ENCODE measurements at places on chromosomes 7 and 10.

DNA sequence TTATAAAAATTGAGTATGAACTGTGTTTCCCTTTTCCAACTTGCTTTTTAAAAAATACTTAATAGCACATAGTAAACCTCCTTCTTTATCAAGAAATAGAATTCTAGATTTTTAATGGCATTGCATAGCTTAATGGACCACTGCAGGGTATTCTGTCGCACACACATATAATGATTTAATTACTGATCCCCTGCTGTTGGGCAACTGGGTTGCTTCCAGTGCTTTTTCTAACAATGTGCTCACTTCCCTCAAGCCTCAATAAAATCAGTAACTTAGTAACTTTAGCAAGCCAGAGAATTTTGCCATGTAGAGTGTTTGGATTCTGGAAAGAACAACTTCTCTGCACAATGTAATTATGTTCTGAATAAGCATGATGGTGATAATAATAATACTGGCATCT is 49.1 kb upstream of the PDLIM1 start:
- no peak for DNase-seq

DNA sequence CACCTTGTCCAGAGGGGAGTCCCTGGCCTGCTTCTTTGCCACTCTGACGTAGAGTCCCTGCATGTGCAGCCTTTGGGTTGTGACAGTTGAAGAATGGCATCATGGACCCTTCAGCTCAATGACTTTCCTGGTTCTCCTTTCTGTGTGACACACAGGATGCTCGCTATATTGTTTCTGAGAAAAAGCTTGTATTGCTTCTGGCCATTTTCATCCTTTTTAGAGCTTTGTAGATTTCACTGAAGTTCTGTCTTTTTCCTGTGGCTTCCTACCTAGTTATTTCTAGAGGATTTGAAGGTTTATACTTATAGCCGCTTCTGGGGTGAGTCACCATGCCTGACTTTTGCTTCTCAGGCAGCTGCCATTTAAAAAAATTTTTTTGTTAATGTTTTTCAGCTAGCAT is 27.0 kb downstream of the SND1 start:
- no peak for DNase-seq

DNA sequence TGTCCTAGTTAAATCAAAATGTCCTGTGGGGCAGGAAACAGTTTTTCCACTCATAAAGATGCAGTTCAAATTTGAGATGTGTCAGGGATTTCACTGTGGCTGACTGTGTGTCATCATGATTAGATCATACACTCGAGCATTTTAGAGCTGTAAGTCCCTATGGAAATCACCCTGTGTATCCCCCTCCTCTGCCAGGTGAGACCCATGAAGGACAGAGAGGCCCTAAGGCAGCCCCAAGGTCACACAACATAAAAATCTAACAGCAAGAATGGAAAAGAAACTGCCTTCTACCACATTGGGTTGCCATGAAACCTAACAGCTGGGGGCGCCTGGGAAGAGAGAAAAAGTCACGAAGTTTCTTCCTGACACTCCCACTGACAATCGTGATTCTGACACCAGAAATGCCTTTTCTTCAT is 135.8 kb downstream of the KCNMA1 start:
- no peak for DNase-seq

GRCh38 chr7:74032191-74032490 is 4.2 kb downstream of the ELN start:
- DNase-seq = no peak

DNA sequence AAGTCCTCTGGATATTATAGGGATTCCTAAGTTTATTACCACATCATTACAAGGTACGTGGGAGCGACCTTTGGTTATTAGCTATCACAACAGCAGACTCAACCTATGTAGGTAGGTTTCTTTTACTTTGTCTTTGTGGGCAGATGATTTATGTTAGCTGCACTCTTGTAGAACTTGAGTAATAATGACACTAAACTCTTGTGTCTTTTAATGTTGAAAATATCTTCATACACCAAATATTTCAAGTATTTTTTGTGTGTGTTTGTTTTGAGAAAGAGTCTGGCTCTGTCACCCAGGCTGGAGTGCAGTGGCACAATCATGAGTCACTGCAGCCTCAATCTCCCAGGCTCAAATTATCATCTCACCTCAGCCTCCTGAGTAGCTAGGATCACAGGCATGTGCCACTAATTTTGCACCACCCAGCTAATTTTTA is 19.2 kb upstream of the SUPV3L1 start:
- DNase-seq = no peak

- DNase-seq = no peak
Observed at GRCh38 chr7:113366122-113366521, 247.8 kb upstream of the SMIM30 start.

DNA sequence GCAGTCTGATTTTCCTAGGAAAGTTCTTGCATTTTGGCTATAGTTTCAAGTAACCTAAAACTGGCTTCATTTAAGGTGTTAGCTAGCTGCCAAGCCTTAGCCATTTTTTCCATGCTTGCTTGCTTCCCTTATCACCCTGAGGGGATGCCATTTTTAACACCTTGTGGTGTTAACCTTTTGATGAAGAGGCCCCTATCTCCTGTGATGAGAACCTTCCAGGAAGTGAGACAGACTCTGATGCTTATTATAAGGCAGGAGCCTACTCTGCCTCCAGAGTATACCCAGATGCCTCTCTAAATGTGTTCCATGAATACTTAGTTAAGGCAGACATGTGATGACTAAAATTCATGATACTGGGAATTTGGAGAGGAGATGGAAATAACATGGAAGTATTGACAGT is 4.9 kb upstream of the VWA2 start:
- no peak for DNase-seq

GRCh38 chr10:90641731-90642130 is 216.1 kb downstream of the HTR7 start:
- DNase-seq = no peak

DNA sequence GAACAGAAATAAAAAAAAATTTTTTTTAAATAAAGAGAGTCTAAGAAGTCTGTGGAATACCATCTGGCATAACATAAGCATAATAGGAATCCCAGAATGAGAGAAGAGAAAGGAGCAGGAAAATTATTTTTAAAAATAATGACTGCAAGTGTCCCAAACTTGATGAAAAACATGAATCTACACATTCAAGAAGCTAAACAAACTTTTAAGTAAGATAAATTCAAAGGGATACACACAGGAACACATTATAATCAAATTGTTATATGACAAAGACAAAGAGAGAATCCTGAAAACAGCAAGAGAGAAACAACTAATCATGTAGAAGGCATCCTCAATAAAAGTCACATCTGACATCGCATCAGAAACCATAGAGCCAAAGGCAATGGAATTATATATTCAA is 30.9 kb downstream of the SMURF1 start:
- DNase-seq = no peak

- DNase-seq = no peak
Observed at GRCh38 chr10:26544932-26545331, 106.8 kb downstream of the APBB1IP start.

- no peak for DNase-seq
Observed at GRCh38 chr10:44370731-44371248, 14.1 kb downstream of the CXCL12 start.

- DNase-seq = no peak
Observed at GRCh38 chr7:109003742-109004141, 434.1 kb downstream of the DNAJB9 start.

DNA sequence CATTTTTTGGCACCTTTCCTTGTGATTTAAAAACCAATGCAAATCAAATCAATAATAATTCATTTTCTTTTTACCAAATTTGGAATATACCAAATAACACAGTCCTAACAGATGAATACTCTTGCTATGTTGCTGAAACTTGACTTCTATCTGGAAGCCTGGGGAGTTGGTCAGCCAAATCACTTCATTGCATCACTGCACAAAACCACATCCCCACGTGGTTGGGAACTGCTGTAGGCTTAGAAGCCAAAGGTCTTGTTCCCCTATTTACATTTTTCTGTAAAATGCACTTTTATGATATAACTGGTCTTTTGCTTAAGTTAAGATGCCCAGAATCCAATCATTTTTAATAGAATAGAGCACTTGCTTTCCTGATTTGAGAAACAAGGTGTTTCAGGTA is 15.2 kb downstream of the GPR85 start:
- DNase-seq = no peak

GRCh38 chr10:1022413-1022812 is 3.2 kb downstream of the IDI2 start:
- no peak for DNase-seq

- DNase-seq = no peak
Observed at GRCh38 chr10:113518816-113519591, 33.8 kb upstream of the HABP2 start.

DNA sequence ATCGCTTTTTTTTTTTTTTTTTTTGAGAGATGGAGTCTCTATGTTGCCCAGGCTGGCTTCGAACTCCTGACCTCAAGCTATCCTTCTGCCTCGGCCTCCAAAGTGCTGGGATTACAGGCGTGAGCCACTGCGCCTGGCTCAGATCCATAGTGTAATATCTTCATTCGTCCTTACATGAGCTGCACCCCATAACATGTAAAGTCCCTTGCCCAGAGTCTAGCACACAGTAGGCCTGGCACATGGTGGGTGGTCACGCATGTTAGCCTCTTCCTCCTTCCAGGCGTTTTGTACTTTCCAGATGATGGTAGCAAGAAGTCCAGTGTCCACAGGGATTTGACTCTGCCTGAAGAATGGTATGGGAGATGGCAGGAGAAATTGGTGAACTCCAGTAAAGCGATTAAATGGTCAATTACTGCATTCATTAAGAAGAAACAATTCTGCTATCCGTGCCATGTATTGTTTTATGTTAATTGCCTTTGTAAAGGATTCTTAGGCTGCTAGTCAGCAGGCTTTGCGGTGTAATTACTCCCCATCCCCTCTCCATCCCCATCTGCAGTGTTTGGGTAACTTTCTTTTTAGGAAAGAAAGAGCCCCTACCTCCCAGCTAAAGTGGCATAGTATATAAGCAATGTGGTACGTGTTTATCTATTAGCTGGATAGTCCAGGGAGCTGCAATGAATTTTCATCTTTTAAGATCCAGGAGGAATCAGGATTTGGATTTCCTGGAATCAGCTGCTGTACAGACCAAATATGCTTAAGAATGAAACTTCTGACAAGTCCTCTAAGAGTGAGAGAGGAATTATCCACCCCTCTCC is 1.2 kb downstream of the TPST1 start:
- no peak for DNase-seq

DNA sequence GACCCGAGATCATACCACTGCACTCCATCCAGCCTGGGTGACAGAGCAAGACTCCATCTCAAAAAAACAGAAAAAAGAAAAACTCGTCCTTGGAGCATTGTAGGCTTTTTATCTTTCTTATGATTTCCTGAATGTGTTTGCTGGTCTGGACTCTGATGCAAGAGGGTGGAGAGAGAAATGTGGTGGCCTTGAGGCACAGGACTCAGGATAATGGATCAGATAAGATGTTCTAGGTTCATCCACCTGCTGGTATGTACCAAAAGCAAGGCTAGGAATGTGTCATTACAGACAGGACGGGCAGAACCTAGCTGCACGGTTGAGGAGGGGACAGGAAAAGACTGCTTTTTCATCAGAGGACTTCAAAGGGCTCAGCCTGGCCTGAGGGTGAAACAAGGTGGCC is 33.5 kb downstream of the GCC1 start:
- no peak for DNase-seq

GRCh38 chr7:45921381-45921698 is 268 bp upstream of the IGFBP3 start:
- DNase-seq = no peak

GRCh38 chr7:43649755-43650274 is 66.9 kb downstream of the STK17A start:
- no peak for DNase-seq

DNA sequence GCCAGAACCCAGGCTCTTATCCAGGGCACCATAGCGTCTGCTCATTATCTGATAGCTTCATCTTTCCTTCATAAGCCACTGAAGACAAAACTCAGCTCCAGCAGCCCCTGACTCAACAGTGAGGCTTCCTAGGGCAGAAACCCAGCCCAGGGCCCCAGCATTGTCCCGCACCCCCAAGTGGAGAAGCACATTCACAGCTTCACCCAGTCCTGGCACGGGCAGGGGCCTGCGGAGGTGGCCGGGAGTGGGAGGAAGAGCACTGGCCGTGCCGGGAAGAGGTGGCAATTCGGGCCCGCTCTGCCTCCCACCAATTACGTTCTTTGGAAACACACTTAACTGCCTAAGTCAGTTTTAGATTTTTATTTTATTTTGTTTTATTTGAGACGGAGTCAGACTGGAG is 10.3 kb upstream of the CALML5 start:
- DNase-seq = no peak

DNA sequence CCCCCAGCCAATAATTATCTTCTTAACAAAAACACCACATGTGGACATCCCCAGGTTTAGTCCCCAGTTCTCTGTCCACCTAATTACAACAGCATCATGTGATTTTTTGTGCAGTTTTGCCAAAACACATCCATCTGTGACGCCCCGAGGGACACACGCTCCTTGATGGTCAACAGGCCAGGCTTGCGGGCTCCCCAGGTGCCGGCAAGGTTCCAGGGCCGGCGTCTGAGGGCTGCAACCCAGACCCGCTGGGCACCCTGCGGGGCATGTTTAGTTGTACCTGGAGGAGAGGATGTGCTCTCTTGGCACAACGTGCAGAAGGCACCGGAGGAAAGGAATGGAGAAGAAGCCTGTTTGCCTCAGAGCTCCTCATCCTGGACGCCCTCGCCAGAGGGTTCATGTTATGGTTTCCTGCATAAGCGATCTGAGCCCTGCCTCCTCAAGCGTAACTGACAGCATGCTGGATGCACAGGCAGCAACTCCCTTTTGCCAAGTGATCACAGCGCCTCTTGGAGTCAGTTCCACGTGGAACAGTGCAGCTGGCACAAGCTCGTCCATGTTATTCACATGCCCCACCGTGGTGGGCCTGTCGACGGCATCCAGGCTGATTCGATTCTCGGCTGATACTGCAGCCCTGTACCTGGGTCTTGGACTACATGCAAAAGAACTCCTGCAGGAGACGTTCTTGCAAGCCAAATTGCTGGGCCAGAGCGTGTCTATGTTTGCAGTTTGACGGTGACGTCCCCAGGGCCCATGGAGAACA is 41.6 kb downstream of the JAKMIP3 start:
- no peak for DNase-seq

- no peak for DNase-seq
Observed at GRCh38 chr7:158957510-158957906, 101.2 kb downstream of the DYNC2I1 start.

- no peak for DNase-seq
Observed at GRCh38 chr7:98978672-98979071, 100.3 kb downstream of the TRRAP start.

GRCh38 chr10:62626817-62627216 is 177.7 kb upstream of the ADO start:
- DNase-seq = no peak

DNA sequence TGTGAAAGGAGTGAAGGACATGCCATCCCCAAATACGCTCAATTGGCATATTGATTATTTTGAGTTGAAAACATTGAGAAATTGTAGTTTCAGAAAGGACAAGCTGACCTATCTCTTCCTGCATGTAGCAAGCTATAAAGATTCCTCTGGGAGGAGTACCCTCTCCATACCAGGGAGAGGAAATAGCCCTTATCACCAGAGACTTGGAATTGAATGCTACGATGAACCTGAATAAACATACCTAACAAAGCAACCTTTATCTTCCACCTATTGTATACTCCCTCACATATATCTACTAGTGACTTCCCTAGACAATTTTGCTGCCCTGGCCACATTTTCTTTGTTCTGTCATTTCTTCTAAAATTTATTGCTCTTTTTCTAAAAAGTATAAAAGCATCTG is 150.2 kb upstream of the EEPD1 start:
- no peak for DNase-seq

Data from activated CD4-positive, alpha-beta T cell treated with anti-CD3 and anti-CD28 coated beads, Interleukin-2, amount 50 U/mL, for 4 hours (primary cell).